Astrocyte of the cerebellum (primary cell): ENCODE measurements at places on chromosomes 12 and 14.

DNA sequence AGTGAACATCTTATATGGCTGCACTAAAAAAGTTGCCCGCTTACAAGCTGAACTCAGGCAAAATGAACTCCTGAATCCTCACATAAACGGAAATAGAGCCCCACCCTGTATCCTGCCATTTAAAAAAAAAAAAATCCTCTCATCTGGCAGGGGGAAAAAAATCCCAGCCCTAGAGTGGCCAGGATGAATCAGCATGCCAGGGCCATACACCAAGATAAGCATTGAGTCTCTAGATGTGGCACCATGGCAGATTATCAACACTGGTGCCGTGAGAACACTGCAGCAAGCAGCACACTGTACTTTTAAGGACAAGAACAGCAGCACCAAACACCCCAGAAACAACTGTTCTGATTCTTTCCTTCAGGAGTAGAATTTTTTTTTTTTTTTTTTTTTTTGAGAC is 65.5 kb downstream of the RASSF3 start:
- DNase-seq, result no peak

DNA sequence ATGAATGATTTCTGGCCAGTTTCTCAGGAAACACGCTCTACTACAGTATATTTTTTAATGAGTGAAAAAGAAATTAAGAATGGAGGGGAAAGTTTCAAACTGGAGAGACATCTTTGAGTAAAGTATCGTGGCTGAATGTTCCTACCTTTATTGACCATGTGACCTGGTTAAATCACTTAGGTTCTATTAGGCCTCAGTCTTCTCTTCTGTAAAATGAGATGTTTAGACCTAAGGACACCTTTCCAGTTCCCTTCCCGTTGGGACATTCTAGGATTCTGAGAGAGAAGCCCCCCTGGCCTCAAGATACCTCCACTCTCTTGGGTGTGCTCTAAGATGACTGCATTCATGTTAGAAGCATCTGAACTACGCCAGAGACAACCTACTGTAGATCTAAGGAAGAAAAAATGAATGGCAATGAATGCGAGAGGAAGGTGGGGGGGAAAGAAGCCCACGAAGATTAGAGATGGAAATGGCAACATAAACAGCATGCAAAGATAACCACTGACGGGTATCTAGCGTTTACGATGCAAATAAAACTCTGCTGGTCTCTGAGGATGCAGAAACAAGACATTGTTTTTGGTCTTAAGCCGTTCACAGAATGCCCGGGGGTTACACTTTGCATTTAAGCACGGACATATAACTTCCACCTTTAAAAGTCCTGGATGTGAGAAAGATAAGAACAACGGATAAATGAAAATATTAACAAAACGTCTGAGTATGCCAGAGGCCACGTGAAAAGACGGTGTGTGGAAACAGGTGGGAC is 599 bp upstream of the CPSF6 start:
- DNase-seq, result no peak

DNA sequence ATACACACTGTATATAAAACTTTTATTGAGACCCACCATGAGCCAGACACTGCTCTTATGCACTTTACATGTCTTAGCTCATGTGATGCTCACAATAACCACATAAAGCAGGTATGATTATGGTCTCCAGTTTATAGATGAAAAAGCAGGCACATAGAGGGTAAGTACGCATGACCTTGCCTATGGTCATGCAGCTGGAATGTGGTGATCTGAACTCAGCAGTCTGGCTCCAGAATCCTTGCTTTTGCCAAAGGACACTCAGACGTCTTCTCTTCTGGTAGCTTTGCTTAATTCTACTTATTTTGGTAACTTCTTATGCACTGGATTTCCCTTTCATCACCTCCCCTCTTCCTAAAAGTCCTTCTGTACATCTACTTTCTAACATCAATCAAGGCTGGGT is 103.3 kb upstream of the CRY1 start:
- DNase-seq, result no peak

- no peak for DNase-seq
Measured at GRCh38 chr12:3523058-3523457, 32.1 kb downstream of the PRMT8 start.

DNA sequence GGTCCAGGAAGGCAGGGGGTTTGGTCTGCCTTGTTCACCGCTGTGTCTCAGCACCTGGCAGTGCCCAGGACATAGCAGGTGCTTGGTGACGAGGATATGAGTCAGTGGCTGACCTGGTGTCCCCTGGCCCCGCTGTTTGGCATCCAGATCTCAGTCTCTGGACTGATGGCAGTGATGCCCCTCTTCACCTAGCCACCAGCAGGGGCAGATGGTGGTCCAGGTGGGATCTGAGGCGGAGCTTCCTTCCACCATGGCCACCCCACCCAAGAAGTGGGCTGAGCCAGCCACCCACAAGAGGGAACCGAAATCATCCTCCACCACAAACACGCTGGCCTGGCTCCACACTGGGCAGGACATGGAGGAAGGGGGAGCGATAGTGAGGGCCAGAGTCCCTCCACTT is 16.1 kb upstream of the SH2B3 start:
- no peak for DNase-seq

GRCh38 chr12:32605326-32606095 is 73.6 kb upstream of the DNM1L start:
- DNase-seq, result no peak

GRCh38 chr14:89576960-89577359 is 159.9 kb upstream of the FOXN3 start:
- no peak for DNase-seq

- no peak for DNase-seq
Measured at GRCh38 chr14:95499354-95499750, 17.1 kb downstream of the SYNE3 start.

DNA sequence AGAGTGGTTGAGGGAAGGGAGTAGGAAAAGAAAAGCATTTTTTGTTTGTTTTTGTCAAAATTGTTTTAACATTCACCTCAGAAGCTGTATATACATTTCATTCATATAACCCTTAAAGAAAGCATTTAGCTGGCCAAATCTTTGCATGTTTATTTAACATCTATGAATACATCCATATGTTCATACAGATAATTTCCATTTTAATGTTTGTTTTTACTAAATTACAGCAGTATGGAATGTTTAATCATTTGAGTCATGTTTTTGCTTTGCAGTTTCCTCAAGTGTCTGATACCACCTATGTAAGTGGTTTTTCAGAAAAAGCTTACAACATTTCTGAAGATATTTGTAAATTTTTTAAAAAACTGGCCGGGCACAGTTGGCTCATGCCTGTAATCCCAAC is 84.3 kb upstream of the ATF1 start:
- no peak for DNase-seq

GRCh38 chr12:49553512-49554088 is 14.3 kb downstream of the MCRS1 start:
- DNase-seq, result peak; percentile 4
